ENCODE measurements at places on chromosomes 4 and X. TPM values are rescaled to one million over a fixed set of nuclear protein-coding genes. Genes with fewer than 3 reads are reported as not detected.

RTL3 gene
- polyA plus RNA-seq = not detected

ZFX gene
- 14.9 TPM for polyA plus RNA-seq

GRCh38 chr4:138300616-138301015 lies 58.5 kb upstream of the SLC7A11 start:
- H3K27ac ChIP-seq = no peak overlapping the region
- no peaks in the 10 kb centered on the region for H3K27me3 ChIP-seq
- no peaks in the 10 kb centered on the region for H3K36me3 ChIP-seq
- no peaks in the 10 kb centered on the region for H3K4me1 ChIP-seq
- H3K4me3 ChIP-seq = no peak overlapping the region
- no peak for DNase-seq

CT47B1 gene
- polyA plus RNA-seq = not detected

GRCh38 chr4:185716577-185717376 lies 95.2 kb downstream of the SORBS2 start:
- H3K4me3 ChIP-seq = no peak overlapping the region
- peaks cover 71% of the 10 kb centered on the region for H3K4me1 ChIP-seq
- no peak overlapping the region for H3K27ac ChIP-seq
- no peaks in the 10 kb centered on the region for H3K36me3 ChIP-seq
- no peaks in the 10 kb centered on the region for H3K27me3 ChIP-seq
- no peak for DNase-seq

DNA sequence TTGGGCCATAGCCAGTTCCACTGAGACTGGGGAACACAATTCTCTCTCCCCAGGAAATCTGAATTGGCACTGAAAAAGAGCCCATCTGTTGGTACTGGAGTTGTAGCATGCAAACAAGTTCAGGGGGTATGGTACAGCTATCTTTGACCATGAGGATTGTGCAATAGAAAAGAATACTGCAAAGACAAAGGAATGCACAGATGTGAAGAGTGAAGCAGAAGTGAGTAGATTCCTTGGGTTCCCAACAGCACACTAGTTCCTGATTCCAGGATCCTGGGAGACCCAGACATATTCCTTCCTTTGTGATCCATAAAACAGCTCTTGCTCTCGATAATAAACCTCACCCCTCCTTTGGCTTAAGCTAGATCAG lies 43.3 kb upstream of the CTAG2 start:
- no peaks in the 10 kb centered on the region for H3K4me1 ChIP-seq
- DNase-seq = no peak
- no peak overlapping the region for H3K4me3 ChIP-seq
- no peaks in the 10 kb centered on the region for H3K36me3 ChIP-seq

DNA sequence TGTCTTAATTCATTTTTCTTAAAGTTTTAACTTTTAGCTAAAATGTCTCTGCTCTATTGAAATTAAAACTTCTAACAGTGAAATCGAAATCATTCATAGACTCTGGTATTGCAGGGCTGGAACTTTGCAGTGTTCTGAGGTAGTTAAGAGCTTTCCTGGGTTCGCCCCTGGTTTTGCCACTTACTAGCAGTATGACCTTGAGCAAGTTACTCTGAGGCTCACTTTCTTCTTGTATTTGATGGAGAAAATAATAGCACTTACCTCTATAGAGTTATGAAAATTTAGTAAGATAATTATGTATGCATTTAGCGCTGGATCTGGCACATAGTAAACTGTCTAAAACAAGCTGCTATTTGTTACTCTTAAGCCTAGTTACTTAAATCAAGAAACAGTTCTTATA lies 1.7 kb downstream of the SLAIN2 start:
- H3K36me3 ChIP-seq = no peaks in the 10 kb centered on the region
- no peak for DNase-seq
- no peaks in the 10 kb centered on the region for H3K27me3 ChIP-seq
- H3K27ac ChIP-seq = no peak overlapping the region

GRCh38 chrX:40637687-40638086 lies 9.7 kb downstream of the CXorf38 start:
- DNase-seq = no peak
- peaks cover 24% of the 10 kb centered on the region for H3K36me3 ChIP-seq
- H3K27ac ChIP-seq = no peak overlapping the region
- no peaks in the 10 kb centered on the region for H3K27me3 ChIP-seq
- H3K4me1 ChIP-seq = no peaks in the 10 kb centered on the region
- no peak overlapping the region for H3K4me3 ChIP-seq

ATP1B4 gene
- polyA plus RNA-seq = not detected

DNA sequence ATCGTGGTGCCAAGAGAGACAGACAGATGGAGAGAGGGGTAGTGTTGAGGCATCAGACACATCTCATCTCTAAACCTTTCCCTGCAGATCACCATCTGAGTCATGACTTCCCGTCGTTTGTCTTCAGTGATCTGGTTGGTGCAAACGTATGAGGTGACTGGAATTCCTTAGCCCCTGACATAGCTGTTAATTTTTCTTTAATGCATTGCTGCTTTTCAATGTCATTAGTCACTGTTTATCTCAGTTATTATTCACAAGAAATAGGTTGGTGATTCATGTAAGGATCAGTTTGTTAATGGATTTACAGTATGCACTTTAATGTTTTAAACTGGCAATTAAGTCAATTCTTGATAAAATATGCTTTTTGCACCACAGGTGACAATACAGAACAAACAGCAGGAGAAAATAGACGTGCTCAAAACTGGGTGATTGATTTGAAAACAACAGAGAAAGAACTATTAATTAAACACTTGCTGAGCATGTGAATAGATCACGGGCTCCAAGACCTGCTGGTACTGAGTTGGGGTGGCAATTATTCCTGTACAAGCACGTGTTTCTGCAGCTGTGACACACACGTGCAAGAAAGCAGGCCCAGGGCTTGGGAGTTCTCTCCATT lies 1.3 kb upstream of the TMEM154 start:
- H3K4me3 ChIP-seq = no peak overlapping the region
- peaks cover 33% of the 10 kb centered on the region for H3K27me3 ChIP-seq
- no peak for DNase-seq
- no peaks in the 10 kb centered on the region for H3K36me3 ChIP-seq

DNA sequence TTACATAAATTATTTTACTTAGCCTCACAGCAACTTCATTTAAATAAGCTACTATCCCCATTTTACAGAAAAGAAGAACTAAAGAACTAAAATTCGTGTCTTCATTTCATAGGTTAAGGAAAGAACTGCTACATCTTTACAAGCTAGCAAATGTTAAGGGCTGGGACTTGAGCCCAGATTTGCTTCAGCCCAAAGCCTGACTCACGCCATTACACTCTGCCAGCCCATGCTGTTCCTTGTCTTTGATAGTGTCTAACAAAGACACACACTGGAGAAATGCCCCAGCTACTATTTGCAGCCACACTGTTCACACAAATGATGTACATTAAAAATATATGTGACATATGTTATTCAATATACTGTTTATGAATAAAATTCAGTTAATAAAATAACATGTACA lies 29.0 kb upstream of the ERVMER34-1 start:
- no peak overlapping the region for H3K27ac ChIP-seq
- H3K4me1 ChIP-seq = no peaks in the 10 kb centered on the region
- no peak for DNase-seq
- no peak overlapping the region for H3K4me3 ChIP-seq

GRCh38 chrX:108304210-108304609 lies 134.0 kb downstream of the COL4A6 start:
- peaks cover 46% of the 10 kb centered on the region for H3K4me1 ChIP-seq
- H3K4me3 ChIP-seq = no peak overlapping the region
- H3K27ac ChIP-seq = no peak overlapping the region
- DNase-seq = no peak

RBM3 gene
- 109 TPM for polyA plus RNA-seq

- H3K27me3 ChIP-seq = no peaks in the 10 kb centered on the region
- H3K4me1 ChIP-seq = peaks cover 20% of the 10 kb centered on the region
- DNase-seq = no peak
- no peaks in the 10 kb centered on the region for H3K36me3 ChIP-seq
Measured at GRCh38 chr4:120070196-120070595, 3.5 kb upstream of the MAD2L1 start.

CRMP1 gene
- not detected for polyA plus RNA-seq

BEX4 gene
- polyA plus RNA-seq = not detected

GRCh38 chr4:76802236-76803021 lies 95.5 kb downstream of the SOWAHB start:
- H3K4me3 ChIP-seq = no peak overlapping the region
- no peaks in the 10 kb centered on the region for H3K36me3 ChIP-seq
- H3K27me3 ChIP-seq = peaks cover 14% of the 10 kb centered on the region
- no peak overlapping the region for H3K27ac ChIP-seq
- H3K4me1 ChIP-seq = no peaks in the 10 kb centered on the region

DNA sequence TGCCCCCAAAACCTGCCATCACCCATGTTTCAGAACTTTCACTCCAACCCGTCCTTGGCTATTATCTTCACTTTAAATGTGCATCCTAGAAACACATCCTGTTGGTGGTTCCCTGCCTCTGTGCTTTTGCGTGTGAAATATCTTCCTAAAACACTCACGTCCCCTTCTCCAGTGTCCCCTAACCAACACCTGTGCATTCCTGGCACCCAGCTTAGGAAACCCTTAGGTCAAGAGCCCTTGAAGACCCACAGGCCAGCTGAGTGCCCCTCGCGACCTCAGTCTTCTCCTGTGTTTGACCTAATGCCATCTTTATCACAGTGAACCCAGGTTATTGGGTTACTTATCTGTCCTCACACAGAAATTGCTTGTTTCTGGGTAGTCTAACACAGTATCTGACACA lies 117.6 kb downstream of the STK32B start:
- no peaks in the 10 kb centered on the region for H3K36me3 ChIP-seq
- H3K27me3 ChIP-seq = no peaks in the 10 kb centered on the region
- no peak overlapping the region for H3K27ac ChIP-seq
- DNase-seq = no peak
- no peak overlapping the region for H3K4me3 ChIP-seq
- H3K4me1 ChIP-seq = no peaks in the 10 kb centered on the region

NDST4 gene
- not detected for polyA plus RNA-seq

MAGEB17 gene
- not detected for polyA plus RNA-seq

DNA sequence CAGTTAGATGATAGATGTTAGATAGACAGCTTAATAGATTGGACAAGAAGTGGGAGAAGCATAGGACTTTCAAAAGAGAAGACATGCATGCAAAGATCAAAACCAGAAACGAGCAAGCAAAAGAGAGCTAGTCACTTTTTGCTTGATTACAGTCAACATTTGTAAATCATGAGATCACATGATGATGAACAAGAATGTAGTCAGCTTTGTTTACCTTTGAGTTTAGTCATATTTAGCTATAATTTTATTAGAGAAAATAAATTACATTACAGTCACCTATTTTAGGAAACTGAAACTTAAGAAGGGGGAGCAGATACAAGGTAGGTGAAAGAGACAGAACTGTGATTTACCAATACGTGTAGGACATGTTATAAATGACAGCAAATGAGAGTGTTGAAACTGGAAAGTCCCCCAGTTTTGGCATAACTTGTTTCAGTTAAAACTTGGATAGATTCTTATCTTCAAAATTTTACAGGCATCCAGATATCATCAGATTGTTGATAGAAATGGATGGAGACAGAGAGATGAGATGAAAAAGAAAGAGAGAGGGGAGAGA lies 1083.1 kb upstream of the PCDH10 start:
- no peaks in the 10 kb centered on the region for H3K4me1 ChIP-seq
- no peak for DNase-seq
- no peaks in the 10 kb centered on the region for H3K27me3 ChIP-seq
- no peak overlapping the region for H3K27ac ChIP-seq

DNA sequence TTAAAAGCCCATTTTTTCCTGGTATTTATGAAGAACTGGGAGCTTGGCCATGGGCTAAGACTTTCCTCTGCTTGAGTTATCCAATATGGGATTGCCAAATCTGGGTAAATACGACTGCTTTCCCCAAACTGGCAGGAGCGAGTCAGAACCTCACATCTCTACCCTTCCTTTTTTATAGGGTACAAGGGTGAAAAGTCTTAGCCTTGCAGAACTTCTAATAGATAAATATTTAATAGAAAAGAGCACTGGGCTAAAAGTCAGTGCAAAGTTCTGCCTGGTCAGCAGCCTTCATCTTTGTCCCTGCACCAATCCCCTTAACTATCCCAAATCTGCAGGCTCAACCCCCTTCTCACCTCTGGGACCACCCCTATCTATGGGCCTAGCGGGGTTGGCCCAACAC lies 61.6 kb upstream of the ACSL1 start:
- H3K4me1 ChIP-seq = peaks cover 85% of the 10 kb centered on the region
- H3K36me3 ChIP-seq = no peaks in the 10 kb centered on the region
- DNase-seq = no peak

DNA sequence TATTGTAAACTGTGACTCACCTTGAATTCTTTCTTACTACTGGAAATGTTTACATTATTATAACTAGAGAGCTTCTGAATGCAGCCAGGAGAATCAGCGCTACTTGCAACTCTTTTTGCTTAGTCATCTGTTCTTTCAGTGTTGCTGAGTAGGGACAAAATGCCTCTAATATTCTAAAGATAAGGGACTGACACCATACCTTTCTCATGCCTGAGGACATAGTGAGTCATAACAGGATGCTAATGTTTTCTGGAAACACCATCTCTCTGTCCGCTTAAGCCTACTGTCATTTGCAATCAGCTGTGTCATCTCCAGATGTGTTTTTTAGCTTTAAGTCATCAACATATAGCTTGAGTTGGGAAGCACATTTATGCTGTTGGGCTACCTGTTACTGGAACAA lies 108.3 kb downstream of the QRFPR start:
- no peak for DNase-seq
- no peak overlapping the region for H3K4me3 ChIP-seq
- H3K36me3 ChIP-seq = no peaks in the 10 kb centered on the region
- no peaks in the 10 kb centered on the region for H3K4me1 ChIP-seq
- H3K27me3 ChIP-seq = no peaks in the 10 kb centered on the region

DNA sequence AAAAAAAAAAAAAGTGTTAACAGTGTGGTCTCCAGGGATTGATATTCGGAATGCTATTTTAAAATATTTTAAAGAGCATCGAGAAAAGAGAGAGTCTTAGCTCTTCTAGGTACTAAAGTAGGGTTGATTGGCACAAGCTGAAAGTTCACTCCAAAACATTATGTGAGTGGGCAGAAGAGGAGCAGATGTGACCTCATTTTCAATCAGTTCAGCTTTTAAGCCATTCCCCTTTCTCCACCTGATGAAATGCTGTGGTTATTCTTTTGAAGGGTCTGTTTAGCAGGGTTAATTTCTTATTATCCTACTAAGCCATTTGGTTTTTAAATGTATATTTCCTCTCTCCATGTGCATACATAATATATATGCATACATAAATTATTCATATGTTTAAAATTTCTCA lies 69.2 kb downstream of the GALNT7 start:
- H3K4me3 ChIP-seq = no peak overlapping the region
- H3K27ac ChIP-seq = no peak overlapping the region
- no peaks in the 10 kb centered on the region for H3K4me1 ChIP-seq

CPXCR1 gene
- polyA plus RNA-seq = not detected

GRCh38 chr4:189302719-189303118 lies 638.0 kb upstream of the FRG1 start:
- H3K4me1 ChIP-seq = no peaks in the 10 kb centered on the region
- no peak overlapping the region for H3K27ac ChIP-seq
- H3K36me3 ChIP-seq = no peaks in the 10 kb centered on the region
- no peak for DNase-seq
- no peak overlapping the region for H3K4me3 ChIP-seq

DNA sequence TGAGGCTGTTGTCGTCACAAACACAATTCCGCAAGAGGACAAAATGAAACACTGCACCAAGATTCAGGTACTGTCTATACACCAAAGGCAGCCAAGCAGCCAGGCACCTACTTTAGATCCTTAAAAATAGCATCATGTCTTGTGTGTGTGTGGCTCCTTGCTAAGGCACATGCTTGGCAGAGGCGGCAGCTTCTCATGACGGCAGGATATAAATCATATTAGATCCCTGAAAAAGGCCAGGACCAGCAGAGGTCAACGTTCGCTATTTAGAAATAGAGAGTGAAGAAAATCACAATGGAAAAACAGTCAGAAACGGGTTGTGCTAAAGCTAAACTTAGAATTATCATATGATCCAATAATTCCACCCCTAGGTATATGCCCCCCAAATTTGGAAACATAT lies 29.5 kb downstream of the PRPS2 start:
- H3K27ac ChIP-seq = no peak overlapping the region
- no peaks in the 10 kb centered on the region for H3K27me3 ChIP-seq
- no peaks in the 10 kb centered on the region for H3K4me1 ChIP-seq

Measured in HepG2 (cell line).